Calu3 (cell line): ENCODE measurements at places on chromosomes 2 and 18. TPM values are rescaled to one million over a fixed set of nuclear protein-coding genes. Genes with fewer than 3 reads are reported as not detected.
A peak's percentile ranks its signal among the peaks of the same experiment; 100 is the strongest.

GRCh38 chr2:215684448-215685237 lies 248.8 kb upstream of the FN1 start:
- peak overlapping the region; percentile 86 for H3K27ac ChIP-seq
- no peaks in the 10 kb centered on the region for H3K27me3 ChIP-seq
- peaks cover 50% of the 10 kb centered on the region for H3K4me1 ChIP-seq
- no peak overlapping the region for H3K4me3 ChIP-seq

DNA sequence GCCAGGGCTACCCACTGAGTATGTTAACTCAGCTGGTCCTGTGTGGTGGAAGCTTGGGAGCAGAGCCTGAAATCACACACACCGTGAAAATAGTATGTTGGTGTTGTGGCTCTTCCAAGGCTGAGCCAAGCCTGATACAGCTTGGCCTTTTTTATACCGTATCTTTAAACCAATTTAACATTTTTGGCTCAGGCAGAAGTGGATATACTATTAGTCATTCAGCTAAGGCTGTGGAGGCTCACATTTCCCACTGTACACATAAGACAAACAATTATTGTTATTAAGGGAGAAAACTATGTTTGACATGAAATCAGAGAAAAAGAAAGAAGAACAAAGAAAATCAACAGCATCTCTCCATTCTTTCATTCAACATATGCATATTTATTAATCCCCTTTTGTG lies 159.0 kb downstream of the BCL11A start:
- H3K27me3 ChIP-seq = peaks cover 30% of the 10 kb centered on the region
- H3K36me3 ChIP-seq = no peaks in the 10 kb centered on the region
- DNase-seq = no peak

DNA sequence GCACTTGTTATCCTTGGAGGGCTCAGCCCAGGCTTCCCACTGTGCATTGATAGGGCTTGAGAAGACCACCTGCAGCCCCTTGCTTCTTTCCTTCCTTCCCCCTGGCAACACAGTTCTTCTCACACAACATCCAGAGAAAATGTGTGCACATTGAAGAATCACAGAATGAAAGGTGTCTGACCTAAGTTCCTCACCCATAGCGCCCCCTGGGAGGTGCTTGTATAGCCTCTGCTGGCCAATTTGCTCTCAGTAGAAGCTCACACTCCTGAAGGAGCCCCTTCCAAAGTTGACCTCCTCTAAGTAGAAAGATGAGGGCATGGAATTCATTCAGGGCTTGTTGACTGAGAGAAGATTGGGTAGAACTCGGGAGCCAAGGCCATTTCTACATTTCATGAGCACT lies 758.4 kb upstream of the KLHL29 start:
- no peak overlapping the region for H3K4me3 ChIP-seq
- no peaks in the 10 kb centered on the region for H3K27me3 ChIP-seq
- no peaks in the 10 kb centered on the region for H3K4me1 ChIP-seq
- no peaks in the 10 kb centered on the region for H3K36me3 ChIP-seq
- no peak overlapping the region for H3K27ac ChIP-seq

DNA sequence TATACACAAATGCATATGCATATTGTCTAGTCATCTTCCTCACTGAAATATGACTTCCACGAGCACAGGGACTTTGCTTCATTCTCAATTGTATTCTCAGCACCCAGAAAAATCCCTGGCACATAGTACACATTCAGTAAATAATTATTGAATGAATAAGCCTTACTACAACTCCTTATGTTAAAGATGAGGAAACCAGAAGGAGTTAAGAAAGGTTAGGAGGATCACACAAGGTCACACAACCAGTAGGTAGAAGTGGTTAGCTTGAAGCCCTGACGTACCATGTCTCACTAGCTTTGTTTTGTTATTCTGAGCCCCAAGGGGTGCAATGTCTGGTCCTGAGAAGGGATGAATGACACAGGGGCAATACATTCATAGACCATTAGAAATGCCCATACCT lies 220.9 kb upstream of the PID1 start:
- no peak overlapping the region for H3K27ac ChIP-seq
- DNase-seq = no peak
- no peak overlapping the region for H3K4me3 ChIP-seq
- no peaks in the 10 kb centered on the region for H3K36me3 ChIP-seq

The KCNIP3 gene
- 1.1 and 2.1 TPM in 2 replicates for total RNA-seq

The POTEC gene
- not detected in 2 replicates for total RNA-seq

The ODC1 gene
- total RNA-seq = 78.4 and 85.7 TPM in 2 replicates

The TSGA10 gene
- 14.2 and 16.1 TPM in 2 replicates for total RNA-seq

The PMAIP1 gene
- total RNA-seq = 56.1 and 75.4 TPM in 2 replicates

DNA sequence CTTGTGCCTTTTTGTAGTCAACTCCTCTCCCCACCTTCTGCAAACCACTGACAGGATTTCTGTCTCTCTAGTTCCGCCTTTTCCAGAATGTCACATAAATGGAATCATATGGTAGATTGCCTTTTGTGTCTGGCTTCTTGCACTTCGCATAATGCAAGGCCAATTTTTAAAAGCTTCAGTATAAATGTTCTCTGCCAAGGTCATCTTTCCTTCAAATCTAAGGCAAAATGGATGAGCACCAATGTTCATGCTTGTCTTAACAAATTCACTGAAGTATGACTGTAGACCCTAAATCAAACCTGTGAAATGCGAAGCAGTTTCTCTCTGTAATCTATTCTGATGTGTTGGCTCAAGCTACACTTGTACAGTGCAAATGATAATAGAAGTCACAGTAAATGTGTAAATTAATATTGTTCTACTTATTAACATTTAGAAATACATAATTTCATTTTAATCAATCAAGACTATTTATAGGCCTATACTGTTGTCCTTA lies 92.8 kb upstream of the GLS start:
- no peak overlapping the region for H3K27ac ChIP-seq
- no peaks in the 10 kb centered on the region for H3K36me3 ChIP-seq
- peaks cover 55% of the 10 kb centered on the region for H3K4me1 ChIP-seq
- DNase-seq = no peak
- H3K27me3 ChIP-seq = no peaks in the 10 kb centered on the region
- no peak overlapping the region for H3K4me3 ChIP-seq

The DCC gene
- total RNA-seq = not detected in 2 replicates
